ENCODE measurements at places on chromosomes 5 and 9. TPM values are rescaled to one million over a fixed set of nuclear protein-coding genes. Genes with fewer than 3 reads are reported as not detected.

The MUSK gene
- total RNA-seq, result not detected

- DNase-seq, result peak; percentile 18
Observed at GRCh38 chr5:94849821-94850736, 231.6 kb downstream of the SLF1 start.

- DNase-seq, result no peak
Observed at GRCh38 chr9:134915046-134915985, 2.4 kb downstream of the FCN1 start.

The ARHGEF39 gene
- total RNA-seq, result 22.8 TPM

GRCh38 chr5:1685066-1685465 lies 114.6 kb downstream of the MRPL36 start:
- DNase-seq, result no peak

DNA sequence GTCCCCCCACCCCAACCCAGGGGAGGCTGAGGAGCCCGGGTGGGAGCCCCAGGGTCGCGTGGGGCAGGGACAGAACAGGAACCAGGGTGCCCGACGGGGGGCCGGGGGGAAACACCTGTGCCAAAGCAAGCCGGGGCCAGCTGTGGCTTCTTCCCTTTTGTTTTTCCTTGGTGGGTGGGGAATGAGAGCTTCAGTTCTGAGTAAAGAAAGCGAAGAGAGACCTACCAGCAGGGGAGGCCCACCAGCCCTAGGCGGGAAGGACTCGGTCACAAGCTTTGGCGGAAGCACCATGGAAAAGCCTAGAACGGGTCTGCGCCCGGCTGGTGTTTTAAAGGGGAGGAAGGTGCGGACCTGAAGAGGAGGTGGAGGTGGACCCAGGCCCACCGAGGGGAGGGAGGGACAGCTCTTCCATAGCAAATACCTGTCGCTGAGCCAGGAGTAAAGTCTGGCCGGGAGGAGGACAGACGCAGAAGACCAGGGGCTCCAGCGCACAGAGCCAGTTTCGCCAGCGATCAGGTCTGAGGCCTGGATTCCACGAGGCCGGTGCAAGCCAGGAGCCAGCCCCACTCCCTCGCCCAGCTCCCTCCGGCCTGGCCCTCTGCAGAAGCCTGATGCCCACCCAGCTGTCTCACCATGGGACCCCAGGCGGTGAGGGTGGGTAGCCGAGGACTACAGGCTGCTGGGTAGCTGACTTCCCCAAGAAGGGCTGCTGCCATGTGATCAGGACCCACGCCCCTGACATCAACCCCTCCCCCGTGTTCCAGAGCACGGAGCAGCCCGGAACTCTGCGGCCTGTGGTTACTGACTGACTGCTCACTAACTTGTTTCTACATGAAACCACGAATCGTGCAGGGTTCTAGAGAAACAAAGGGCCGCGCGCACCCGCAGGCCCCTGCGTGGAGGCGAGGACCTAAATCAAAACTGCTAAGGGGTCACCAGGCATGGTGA lies 849 bp upstream of the MGAT1 start:
- peak; percentile 83 for DNase-seq

DNA sequence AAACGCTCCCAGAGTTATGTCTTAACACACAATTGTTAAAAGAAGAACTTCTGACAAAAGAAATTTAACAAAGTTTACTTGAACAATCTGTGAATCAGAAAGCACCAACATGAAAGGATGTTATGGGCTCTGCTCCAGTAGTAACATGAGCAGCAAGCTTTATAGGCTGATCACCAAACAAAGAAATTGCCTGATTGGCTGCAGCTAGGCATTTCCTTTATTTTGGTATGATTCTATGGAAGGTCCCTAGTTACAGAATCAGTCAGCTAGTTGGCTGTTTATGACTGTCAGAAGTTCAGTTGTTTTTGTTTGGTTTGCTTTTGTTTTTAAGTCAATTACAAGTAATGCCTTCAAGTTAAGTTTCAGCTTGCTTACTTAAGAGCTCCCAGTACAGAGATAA lies 102.4 kb upstream of the SMC2 start:
- DNase-seq, result no peak

DNA sequence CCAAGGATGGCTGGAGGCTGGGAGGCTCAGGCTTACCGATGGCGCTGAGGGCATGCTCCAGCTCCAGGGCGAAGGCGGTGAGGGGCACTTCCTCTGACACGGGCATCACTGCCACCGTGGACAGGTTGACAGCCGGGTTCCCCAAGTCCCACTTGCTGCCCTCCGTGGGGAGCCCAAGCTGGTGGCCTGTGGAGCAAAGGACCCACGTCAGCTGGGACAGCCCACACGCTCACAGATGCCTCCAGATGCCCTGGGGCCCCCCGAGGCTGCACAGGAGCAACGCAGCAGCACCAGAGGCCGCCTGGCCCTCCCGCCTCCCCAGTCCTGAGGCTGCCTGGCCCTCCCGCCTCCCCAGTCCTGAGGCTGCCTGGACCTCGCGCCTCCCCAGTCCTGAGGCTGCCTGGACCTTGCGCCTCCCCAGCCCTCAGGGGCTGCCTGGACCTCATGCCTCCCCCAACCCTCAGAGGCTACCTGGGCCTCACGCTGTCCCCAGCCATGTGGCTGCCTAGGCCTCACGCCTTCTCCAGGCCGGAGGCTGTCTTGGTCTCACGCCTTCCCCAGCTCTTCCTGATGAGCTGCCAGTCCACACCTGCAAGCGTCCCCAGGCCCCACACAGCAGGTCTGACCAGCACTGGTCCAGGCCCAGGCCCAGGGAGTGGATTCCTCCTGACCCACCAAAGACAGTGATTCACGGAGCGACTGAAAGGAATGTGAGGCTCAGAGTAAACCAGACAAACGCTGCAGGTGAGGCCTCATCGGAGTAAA lies 25.6 kb upstream of the NSMF start:
- DNase-seq, result no peak

The PRDM12 gene
- not detected for total RNA-seq

- DNase-seq, result no peak
Observed at GRCh38 chr5:146877783-146878475, 628 bp downstream of the PPP2R2B start.

The SLC4A9 gene
- 0.25 TPM for total RNA-seq

The CNTLN gene
- 0.75 TPM for total RNA-seq

The MAPKAP1 gene
- total RNA-seq, result 53.8 TPM

- DNase-seq, result no peak
Observed at GRCh38 chr5:61303346-61303745, 28.7 kb upstream of the ZSWIM6 start.

The FUT7 gene
- 1.4 TPM for total RNA-seq

The MLANA gene
- total RNA-seq, result not detected

- no peak for DNase-seq
Observed at GRCh38 chr5:97141031-97141430, 1.4 kb downstream of the LIX1 start.

The MOCS2 gene
- total RNA-seq, result 18.7 TPM

DNA sequence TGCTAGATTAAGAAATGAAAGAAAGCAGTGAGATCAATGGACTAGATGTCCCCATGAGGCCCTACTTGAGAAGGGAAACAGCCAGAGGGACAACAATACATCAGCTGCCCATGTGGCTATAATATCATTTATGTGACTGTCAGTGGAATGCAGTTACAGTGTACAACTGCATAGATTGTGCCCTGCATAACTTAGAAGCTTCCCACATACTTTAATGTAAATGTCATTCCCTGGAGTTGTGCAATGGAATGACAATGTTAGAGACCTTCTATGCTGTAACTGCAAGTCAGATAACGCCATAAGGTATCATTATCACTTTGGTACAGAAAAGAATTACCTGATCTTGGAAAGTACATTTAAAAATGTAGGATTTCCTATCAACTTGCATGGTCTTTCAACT lies 67.4 kb downstream of the FBN2 start:
- DNase-seq, result no peak

DNA sequence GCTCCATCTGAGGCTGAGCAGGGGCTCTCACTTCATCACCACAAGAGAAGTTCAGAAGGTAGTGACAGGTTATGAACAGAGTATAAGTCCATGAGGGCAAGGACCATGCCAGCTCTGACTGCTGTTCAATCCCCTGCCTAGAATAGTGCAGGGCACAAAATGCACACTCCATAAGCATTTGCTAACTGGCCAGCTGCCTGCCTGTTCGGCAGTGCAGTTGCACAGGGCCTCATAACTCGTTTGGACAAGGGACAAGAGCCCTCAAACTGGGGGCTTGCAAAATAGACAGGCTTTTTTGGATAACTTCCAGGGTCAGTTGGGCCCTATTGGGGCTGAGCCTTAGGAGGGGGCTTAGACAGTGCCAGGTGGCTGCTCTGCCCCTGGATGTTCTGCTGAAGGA lies 21.1 kb downstream of the SPARC start:
- DNase-seq, result no peak

Data from activated naive CD4-positive, alpha-beta T cell treated with anti-CD3 and anti-CD28 coated beads, Interleukin-2, amount 50 U/mL, for 72 hours (primary cell).